ENCODE measurements at places on chromosomes 2 and 18.

DNA sequence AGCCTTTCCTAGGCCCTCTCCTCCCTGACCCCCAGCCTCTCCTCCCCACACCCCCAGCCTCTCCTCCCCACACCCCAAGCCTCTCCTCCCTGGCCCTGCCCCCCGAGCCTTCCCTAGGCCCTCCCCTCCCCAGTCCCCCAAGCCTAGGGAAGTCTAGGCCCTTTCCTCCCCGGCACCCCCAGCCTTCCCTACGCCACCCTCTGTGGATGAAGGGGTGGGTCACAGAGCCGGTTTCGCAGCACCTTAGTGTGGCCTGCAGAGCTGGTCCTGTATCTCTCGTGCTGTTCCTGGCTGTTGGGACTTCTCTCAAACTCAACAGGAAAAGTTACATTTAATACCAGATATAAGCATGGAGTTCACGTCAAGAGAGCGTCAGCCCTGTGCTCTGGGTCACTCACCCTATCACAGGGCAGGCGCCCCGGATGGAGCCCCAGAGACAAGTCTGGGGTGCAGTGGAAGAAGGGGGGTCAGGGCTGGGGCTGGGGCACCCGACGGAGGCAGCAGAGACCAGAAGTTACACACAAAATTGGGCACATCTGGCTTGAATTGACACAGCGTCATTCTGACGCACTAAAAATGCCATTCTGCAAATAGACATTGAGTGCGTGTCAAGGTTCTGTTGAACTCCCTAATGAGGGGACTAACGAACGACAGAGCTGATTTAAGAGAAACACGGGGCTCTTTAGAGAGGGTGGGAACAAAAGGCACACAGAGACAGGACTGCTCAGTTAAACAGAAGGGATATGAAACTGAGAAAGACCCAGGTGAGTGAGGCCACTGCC is 24.0 kb downstream of the KCNIP3 start:
- no peak for DNase-seq

- no peak for DNase-seq
Observed at GRCh38 chr18:10040287-10041011, 126.6 kb downstream of the VAPA start.

GRCh38 chr2:7748717-7749415 is 831.7 kb downstream of the RNF144A start:
- DNase-seq = no peak

- no peak for DNase-seq
Observed at GRCh38 chr2:161017780-161018470, 142.3 kb upstream of the TANK start.

- DNase-seq = no peak
Observed at GRCh38 chr2:235543851-235544688, 50.2 kb downstream of the AGAP1 start.

DNA sequence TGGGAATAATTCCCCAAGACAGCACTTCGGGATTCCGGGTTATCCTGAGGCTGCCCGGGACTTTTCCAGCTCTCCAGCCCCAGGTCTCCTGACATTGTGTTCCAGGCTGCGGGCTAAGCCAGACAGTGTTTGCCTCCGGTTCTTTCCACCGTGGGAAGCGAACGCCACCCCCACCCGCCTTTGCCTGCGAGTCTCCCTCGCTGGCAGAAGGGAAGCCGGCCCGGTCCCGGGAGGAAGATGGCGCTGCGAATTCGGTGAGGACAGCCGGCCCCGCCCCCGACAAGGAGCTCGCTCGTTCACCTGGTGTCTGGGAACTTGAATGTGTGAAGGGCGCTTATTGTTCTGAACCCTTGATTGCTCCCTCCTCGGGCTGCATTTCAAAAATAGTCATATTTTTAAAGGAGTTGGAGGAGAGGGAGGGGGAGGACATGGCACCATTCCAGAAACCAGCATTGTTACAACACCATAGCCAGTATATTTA is 2.9 kb downstream of the LRATD1 start:
- no peak for DNase-seq

GRCh38 chr2:133562558-133562957 is 5.7 kb downstream of the NCKAP5 start:
- no peak for DNase-seq

DNA sequence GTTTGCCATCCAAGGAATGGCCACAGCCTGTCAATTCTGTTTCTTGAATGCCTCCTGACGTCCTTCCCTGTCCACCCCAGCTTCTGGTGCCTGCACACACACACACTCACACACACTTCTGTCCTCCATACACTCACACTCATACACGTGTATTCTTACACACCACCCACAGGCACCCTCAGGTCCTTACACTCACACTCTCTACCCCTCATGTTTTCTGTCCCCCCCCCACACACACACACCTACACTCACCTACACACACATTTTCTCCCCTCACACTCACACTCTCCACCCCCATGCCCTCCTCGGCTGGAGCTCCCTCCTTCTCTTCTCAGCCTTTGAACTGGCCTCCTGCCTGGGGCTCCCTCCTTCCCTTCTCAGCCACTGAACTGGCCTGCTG is 148.0 kb upstream of the SALL3 start:
- peak; percentile 13 for DNase-seq

DNA sequence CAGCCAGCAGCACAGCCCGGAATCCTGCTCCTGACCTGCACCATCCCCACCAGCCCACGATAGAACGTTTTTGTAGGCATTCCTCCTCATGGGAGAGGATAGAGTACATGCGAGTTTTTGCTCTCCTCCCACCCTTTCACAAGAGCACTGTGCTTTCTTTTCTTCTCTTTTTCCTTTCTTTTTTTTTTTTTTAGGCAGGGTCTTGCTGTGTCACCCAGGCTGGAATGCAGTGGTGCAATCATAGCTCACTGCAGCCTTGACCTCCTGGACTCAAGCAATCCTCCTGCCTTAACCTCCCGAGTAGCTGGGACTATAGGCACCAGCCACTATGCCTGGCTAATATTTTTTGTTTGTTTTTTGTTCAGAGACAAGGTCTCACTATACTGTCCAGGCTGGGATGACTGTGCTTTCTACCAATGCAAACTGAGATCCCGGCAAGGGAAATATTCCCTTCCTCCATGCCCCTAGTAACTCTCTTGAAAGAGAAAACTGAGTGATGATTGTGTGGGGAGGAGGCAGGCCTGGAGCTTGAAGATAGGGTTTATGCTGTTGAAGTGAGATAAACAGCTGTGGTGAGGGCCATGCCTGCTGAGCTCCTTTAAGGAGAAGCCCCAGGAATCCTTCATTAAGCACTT is 82.6 kb upstream of the TXNDC2 start:
- DNase-seq = no peak

DNA sequence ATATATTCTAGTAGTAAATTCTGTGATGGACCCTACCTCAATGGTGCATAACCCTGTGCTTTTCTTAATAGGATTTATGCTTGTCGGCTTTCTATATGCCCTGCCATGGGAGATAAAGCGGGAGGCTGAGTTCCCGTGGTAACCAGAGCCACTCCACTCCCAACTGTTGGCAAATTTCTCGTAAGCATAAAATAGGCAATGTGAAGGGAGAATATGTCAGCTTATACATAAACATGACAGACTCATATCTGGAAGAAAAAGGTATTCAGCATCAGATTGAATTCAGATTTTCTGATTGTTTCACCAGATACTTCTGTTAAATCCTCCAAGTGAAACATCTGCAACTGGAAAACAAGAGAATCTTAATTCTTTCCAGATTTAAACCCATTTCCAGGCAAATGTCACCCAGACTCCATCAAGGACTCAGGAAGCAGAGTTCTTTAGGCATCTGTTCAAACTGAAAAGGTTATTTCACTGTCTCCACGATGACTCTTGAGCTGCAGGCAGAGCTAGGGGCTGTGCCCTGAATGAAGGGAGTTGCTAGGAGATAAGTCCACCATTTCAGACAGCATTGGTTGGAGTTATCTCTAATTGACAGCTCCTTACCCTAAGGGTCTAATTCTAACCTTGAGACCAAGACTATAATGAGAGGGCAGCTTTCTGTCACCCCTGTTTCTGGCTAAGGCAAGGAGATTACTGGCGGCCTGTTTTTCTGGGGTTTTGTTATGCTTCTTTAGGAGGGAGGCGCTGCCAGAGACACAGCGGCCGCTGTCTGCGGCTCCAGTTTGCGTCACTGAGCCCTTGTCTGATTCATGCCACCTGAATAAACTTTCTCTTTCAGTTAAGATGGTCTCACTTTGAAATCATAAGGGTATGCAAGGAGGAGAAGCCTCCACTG is 381.3 kb downstream of the SOX11 start:
- DNase-seq = no peak

DNA sequence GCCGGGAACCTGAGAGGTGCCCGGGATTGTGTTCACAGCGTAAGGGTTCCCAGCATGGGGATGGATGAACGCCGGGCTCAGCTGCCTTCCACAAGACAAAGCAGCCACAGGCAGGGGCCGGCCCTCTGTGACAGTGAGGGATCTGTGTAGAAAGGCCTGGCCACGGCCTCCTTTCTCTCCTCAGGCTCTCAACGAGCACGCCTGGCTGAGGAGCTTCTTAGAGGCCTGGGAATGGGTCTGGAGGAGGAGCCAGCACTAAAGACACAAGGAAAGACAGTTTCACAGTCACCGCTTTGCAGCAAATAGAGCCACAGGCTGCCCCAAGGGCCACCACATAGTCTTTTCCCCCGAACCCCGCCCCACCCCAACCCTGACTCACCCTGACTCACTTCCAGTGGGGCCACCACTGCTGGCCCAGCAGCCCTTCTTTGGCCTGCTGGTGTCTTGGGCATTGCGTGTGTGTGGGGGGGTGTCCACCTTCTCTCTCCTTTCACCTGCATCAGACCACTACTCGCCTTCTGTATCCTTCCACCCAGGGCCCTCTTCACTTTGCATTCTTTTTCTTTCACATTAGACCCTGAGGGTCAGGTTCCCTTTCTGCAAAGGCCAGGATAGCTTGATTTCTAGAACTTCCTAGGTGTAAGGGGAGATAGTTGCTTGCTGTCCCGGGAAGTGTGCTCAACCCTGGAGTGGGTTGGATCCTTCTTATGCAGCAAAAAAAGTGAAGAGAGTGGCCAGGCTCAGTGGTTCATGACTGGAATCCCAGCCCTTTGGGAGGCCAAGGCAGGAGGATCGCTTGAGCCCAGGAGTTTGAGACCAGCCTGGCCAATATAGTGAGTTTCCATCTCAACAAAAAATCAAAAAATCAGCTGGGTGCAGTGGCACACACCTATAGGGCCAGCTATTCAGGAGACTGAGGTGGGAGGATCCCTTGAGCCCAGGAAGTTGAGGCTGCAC is 19.3 kb upstream of the HPCAL1 start:
- DNase-seq = no peak

DNA sequence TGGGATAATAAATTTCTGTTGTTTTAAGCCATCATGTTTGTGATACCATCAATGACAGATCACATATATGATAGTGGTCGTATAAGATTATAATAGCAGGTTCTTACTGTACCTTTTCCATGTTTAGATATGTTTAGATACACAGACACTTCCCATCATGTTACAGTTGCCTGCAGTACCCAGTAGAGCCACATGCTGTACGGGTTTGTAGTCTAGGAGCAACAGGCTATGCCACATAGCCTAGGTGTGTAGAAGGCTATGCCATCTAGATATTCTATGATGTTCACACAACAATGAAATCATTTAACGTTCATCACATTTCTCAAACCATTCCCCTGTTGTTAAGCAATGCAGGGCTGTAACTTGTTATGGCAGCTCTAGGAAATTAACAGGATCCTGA is 132.9 kb upstream of the SH3BP4 start:
- DNase-seq = no peak

- no peak for DNase-seq
Observed at GRCh38 chr2:175359710-175360109, 178.2 kb upstream of the ATP5MC3 start.

DNA sequence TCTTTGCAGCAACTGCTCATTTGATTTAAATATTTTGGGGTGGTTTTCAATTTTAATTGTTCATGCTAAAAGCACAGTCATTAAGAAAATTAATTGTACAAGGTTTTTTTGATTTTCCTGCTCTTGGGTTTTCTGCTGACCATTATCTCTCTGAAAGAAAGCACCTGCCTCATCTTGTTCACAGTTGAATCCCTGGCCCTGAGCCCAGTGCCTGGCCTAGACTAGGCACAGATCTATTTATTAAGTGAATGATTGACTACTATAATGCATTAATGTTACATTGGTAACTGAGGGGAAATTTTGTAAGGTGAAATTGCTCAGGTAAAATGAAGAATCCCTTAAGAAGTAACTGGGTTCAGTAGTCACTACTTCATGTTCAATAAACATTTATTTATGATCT is 22.0 kb downstream of the IL1RL2 start:
- no peak for DNase-seq

GRCh38 chr2:223967981-223968380 is 10.7 kb downstream of the MRPL44 start:
- no peak for DNase-seq

DNA sequence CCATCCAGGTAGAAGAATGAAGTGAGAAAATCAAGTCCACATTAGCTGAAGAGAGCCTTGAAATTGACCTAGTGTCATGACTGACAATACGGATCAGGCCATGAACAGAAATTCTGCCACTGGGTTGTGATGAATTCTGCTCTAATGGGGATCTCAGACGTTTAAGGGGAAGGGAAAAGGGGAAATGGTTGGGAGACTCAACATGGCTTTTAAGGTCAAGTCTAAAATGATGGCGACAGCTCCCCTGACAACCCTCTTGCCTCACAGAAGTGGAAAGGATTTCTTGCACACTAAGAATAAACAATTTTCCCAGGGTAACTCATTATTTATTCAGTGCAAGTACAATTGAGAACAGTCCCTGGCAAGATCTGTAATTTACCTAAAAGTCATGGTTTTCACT is 302.5 kb upstream of the ACVR2A start:
- DNase-seq = no peak

- no peak for DNase-seq
Observed at GRCh38 chr2:241950413-241951315, 81.1 kb downstream of the RTP5 start.

DNA sequence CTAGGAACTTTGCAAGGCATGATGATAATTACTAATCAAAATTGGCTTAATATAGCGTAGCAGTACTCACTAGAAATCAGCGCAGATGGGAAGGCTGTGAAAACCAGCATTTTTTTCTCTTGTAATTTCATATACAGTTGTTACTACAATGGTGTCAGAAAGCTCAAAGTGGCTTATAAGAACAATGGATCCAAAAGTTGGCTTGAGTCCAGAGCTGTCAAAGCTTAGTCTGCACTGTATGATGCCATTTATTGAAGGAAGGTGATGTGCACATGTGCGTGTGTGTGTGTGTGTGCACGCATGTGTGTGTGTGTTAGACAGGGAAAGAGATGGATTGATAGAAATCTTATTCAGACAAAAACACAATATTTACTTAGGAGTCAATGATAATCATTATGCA is 341.3 kb downstream of the TGIF1 start:
- DNase-seq = no peak

DNA sequence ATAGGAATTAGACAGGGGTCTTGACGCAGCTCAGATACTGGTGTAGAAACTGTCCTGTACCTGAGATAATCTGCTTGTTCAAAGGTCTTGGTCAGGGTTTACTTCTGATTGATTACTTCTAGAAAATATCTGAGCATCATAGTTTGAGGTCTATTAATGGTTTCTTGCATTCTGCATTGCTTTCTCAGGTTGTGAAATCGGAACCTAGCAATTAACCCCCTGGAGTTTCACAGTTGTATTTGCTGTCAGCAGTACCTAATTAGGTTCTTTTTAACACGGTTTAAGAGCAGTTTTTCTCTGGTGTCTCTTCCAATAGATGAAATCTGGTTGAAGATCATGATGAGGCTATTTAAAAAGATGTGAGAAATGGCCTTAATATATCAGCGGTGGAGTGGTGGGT is 428.6 kb upstream of the SYT4 start:
- no peak for DNase-seq

GRCh38 chr18:74631623-74632350 is 34.1 kb downstream of the ZNF407 start:
- no peak for DNase-seq

GRCh38 chr2:118861731-118862130 is 14.3 kb upstream of the EN1 start:
- DNase-seq = no peak

GRCh38 chr2:180130403-180130802 is 123.3 kb upstream of the CWC22 start:
- DNase-seq = no peak

Data from vagina (tissue), 2 donors.